ENCODE measurements at places on chromosomes 5 and 9.

- peak; percentile 87 for DNase-seq
Measured at GRCh38 chr5:96049398-96050272, 88.0 kb upstream of the ELL2 start.

DNA sequence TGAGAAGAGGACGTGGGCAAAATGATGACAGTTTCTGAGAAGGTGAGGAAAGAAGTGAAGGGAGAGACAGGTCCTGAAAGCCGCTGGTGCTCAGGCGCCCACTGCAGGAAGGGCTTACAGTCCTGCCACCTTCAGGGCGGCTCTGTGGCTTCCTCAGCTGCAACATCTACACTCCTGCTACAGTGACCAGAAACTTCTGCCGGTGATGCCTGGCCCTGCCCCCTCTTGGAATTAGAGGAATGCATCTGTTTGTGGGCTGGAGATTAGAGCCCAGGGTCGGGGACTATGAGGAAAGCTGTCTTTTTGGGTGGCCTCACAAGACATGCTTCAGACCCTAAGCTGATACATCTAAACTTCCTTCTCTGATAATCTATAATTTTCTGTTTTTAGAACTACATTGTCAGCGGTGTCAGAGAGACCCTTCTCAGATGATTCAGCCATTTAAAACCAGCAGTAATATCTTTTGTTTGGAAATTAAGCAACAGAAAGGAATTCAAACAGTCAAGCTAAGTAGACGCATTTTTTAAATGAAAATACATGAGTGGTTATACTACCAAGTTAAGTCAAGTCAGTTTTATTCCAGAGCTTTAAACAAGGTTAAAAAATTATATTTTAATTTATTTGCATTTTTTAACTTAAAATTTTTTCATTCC lies 30.4 kb downstream of the PRDM6 start:
- no peak for DNase-seq

DNA sequence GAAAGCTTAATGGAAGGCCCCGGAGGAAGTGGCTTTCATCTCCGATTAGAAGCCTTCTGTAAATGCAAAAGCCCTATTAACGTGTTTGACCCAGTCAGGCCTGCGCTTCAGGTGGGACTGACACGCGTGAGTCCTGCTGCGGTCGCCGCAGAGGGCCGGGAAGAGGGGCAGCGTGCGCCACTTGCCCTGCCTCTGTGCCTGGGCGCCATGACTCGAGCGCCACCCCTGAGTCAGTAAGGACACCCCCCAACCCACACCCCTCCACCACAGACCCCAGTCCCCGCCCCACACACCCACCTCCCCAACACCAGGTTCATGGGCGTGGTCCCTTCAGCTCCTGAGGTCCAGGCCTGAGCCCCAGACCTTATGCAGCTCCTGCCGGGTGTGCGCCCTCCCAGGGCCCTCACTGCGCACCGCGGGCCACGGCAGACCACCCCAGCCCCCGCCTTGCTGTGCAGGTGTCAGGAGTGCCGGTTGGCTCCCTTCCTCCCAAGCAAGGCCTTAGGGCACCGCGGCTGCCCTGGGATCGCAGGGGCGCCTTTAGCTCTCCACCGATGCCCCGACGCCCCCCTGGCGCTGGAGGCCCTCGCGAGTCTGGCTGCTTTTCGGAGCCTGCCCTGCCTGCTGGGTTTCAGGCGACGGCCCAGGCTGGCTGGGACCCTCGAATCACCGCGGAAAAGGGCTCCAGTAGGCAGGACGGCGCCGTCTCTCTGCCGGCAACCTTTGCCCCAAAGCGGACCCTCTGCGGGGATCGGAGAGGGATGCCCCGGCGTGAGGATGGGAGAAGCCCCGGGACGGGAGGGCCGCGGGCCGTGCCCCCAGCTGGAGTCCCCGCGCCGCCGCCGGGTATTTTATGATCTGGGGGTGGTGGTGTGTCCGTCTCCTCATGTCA lies 625 bp upstream of the OLFM1 start:
- DNase-seq, result no peak

DNA sequence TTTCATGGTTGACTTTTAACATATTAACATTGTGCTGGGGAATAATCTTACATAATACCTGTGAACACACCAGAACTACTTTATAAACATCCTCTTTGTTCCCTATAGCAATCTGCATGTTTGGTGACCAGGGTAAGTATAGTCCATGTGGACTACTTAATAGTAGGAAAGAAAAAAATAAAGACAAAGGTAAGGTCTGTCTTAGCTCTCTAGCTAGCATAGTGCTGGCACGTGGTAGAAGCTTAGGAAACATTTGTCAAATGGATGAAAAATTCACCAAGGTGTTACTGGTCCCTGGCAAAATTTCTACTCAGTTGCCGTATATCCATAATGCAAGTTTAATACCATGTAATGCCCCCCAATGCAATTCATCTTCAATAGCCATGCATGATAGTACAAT lies 78.6 kb upstream of the ABCA1 start:
- DNase-seq, result no peak

DNA sequence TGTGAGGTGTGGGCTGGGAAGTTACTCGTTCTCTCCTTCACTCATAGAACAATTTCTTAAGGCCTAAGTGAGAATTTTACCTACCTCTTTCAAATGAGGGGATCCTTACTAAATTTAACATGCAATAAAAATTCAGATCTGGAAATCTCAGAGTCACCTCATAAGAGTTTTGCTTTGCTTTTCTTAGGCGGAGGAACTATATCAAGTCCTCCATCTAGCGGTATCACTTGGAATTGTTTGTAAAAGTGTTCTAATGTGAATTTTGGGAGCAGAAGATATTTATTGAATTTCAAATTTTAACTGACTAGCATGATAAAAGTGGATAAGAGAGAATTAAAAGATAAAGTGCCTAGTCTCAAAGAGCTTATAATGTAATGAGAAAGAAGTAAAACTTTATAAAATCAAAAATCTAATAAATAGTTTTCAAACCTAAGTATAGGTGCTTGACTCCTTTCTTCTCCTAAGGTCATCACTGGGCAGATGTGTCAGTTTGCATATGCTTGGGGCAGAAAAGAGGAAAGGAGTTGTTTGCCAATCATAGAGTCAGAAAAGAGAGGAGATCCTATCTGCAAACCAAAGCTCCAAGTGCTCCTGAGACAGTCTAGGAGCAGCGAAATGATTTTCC lies 145.7 kb upstream of the DAB2 start:
- DNase-seq, result peak; percentile 67

GRCh38 chr9:110942522-110942921 lies 95.7 kb downstream of the LPAR1 start:
- DNase-seq, result no peak

DNA sequence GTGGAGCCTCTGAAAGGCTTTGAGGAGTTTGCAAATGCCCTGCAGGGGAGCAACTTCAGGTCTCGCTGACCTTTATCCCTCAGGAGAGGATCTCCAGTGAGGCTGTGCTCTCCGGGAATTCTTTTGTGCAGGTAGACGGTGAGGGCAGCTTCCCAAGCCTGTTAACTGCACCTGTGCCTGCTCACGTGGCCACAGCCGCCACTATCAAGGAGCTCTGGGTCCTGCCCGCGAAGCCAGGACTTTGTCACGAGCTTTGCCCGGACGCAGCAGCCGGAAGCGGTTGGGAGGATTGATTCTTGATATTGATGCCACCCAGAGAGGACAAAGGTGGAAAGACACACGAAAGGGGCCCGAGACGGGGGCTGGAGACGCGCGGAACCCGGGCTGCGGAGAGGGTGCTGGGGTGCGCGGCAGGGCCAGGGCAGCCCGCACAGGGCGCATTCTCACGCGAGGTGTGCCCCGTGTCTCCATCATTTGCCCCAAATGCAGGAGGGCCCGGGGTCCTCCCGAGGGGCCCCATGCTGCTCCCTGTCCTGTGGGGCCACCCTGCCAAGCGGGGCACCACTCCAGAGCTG lies 18.2 kb downstream of the SLC9A3 start:
- no peak for DNase-seq

DNA sequence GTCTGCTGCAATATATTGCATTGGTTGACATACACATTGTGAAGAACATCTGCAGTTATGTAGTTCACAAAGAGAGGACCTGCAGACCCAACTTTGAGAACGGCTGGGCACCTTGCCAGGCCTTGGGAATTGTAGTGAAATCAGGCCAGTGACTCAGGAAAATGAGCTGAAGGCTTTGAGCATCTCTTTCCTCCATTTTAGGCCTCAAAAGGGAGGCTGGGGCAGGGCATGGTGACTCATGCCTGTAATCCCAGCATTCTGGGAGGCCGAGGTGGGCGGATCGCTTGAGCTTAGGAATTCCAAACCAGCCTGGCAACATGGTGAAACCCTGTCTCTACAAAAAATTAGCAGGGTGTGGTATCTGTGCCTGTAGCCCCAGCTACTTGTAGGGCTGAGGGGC lies 1.4 kb upstream of the IPPK start:
- DNase-seq, result peak; percentile 93

GRCh38 chr9:123401879-123402513 lies 46.0 kb downstream of the CRB2 start:
- peak; percentile 45 for DNase-seq

DNA sequence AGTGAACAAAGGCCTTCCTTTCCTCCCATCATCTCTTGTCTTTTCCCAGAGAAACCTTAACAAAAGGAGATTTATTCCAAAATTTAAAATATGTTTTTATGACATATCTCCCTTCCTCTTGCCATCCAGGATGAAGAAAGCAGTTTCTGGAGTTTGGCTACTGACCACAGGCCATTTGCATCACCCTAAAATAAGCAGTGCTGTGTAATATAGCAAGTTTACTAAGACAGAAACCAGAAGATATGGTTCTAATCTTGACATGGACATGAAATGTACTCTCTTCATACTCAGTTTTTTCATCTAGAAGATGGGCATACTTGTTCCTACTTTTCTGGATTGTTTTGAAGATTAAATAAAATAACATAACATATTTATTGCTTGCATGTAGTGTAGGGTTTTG lies 50.2 kb upstream of the ZFAND5 start:
- DNase-seq, result no peak

DNA sequence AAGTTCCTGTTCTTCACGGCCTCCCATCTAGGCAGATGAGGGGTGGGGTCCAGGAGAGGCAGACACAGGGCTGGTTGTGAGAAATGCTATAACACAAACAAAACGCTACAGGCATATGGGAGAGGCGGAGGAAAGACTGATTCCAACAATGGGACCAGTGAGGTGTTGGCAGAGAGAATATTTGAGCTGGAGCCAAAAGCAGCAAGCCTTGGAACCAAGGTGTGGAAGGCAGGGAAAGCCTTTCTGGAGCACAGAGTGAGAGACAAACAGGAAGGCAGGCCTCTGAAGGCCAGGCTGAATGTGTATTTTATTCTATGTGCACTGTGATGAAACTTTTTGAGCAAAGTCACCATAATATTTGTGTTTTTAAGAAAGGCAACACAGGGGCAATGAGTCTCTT lies 2.9 kb downstream of the ATPSCKMT start:
- no peak for DNase-seq

- peak; percentile 97 for DNase-seq
Measured at GRCh38 chr5:98106116-98107031, 667.1 kb upstream of the RGMB start.

DNA sequence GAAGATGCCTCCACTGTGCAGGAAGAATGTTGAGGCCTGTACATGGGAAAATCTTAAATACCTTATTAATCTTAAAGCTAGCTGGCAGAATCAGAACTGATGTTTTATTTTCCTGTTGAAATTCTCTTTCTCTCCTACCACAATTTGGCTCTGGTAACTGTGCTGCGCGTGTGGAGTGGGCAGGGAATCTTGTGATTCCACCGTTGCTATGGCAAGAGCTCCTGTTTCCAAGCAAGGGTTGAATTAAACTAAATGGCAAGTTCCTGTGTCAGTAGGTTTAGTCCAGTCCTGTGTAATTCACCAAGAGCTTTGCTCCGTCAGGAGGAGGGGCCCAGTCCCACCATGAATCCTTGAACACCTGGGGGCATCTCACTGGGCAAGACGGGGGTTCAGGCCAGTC lies 36.4 kb downstream of the NXNL2 start:
- no peak for DNase-seq

DNA sequence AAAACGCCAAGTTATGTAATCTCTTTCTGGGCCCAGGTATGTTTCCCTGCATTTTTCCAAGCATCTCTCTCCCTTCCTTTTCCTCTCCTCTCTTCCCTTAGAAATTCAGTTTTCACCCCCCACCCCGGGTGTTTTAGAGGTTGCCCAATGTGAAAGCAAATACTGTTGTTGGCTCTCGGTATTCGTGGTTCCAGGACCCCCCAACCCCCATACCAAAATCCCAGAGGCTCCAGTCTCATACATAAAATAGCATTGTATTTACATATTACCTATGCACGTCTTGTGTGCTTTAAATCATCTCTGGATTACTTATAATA lies 48.8 kb downstream of the ACER2 start:
- no peak for DNase-seq

DNA sequence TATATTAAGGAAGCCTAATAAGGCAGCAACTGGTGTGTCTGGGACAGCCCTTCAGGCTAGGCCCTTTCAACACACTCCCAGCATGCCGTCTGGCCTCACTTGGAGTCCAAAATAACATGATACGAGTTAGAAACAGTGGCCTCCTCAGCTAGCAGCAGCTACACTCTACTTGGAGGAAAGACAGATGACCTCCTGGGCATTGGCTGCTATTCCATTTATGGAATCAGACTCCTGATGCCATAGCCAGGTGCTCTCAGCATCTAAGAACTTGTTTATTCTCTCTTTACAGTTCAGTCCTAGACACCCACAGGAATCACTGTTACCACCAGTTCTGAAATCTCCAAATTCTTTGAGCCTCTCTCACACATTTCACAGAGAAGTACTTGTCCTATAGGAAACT lies 31.8 kb downstream of the RUSC2 start:
- DNase-seq, result peak; percentile 35

DNA sequence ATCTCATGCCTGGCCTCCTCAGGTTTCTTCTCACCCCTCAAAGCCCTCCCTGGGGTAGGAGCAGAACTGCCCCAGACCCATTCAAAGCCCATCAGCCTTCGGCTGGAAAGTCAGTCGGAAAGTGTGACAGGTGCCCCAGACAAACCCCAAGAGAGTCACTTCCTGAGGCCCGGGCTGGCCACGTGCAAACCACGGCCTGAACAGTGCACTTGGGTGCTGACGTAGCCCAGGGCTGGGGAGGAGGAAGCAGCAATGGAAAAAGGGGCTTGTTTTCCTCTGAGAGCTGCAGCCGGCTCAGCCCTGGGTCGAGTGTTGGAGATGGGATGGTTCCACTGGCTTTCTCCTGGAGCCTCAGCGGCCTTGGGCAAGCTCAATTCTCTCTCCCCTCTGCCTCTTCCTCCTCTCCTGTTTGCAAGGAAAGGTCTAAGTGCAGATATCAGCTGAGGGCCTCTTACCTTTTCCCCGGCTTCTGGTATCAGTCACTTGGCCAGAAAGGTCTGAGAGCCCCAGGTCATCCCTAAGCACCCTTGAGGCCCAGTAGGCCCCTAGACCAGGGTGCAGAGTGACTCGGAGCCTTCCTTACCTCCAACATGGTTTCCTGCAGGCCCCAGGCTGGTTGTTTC lies 5.9 kb upstream of the EGR1 start:
- no peak for DNase-seq

DNA sequence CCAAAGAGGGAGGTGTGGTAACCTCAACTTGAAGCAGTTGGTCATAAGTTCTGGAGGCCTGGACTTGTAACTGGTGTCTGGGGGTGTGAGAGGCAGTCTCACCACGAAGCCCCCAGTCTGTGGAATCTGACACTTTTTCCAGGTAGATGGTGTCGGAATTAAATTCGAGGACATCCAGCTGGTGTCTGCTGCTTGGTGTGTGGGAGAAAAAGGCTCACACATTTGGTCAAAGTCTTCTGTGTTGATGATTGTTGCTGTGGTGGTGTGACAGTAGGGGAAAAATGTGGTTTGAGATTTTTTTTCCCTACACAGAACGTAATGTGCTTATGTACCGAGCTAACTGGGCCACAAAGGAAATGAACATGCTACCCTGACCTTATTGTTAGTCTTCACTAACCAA lies 251.9 kb downstream of the MAT2B start:
- DNase-seq, result no peak
